Stimulated activated CD8-positive, alpha-beta memory T cell treated with anti-CD3 and anti-CD28 coated beads, Interleukin-2, amount 100 ng/mL, for 1 hour (primary cell): ENCODE measurements at places on chromosomes 7 and 10.

DNA sequence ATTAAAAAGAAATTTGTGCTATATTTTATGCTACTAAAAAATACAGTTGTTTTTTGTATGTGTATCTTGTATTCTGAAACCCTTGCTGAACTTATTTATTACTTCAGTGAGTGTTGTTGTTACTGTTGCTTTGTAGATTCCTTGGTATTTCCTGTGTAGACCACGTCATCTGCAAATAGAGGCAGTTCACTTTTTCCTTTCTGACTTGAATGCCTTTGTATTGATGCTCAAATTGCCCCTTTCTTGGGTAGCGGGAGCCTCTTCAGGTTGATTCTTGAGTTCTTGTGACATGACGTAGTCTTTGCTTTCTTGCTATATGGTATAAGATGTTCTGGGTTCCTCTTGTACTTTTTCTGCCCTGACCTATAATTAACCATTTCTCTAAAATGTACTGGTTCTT, 504.1 kb downstream of the SDK1 start:
- no peak for DNase-seq

DNA sequence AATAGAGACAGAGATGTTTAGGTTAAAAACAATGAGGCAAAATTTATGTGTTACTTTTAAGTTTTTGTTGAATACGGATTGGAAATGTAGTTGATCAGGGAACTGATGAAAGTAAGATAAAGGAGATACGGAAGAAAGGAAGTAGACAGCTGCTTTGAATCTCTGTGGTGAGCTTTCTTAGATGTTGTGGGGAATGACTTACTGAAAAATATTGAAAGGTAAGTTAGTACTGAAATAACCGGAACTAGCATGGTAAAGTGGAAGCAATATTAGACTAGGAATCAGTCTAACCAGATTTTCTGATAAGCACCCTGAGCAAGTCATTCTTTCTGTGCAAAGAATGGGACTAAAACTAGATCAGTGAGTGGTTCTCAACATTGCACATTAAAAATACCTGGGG, 34.8 kb downstream of the LUC7L2 start:
- DNase-seq = no peak

DNA sequence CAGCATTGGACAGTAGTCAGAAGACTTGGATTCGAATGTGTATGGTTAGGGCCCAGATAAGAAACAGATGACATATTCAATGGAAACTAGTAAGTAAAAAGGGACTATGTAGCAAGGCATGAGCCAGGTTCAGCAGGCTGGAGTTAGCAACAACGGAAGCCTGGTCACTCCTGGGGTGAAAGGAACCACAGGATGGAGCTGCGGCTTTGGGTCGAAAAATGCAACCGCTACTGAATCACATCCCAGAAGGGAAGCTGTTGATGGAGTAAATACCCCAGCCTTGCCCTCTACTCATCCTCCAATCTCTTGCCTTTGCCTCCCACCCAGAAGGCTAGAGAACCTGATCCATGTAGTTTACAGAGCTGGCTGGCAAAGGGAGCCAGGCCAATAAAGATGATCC, 37.5 kb upstream of the EGR2 start:
- peak; percentile 3 for DNase-seq

- DNase-seq = no peak
These were observed 39.6 kb upstream of the INHBA start for GRCh38 chr7:41742401-41743020.

DNA sequence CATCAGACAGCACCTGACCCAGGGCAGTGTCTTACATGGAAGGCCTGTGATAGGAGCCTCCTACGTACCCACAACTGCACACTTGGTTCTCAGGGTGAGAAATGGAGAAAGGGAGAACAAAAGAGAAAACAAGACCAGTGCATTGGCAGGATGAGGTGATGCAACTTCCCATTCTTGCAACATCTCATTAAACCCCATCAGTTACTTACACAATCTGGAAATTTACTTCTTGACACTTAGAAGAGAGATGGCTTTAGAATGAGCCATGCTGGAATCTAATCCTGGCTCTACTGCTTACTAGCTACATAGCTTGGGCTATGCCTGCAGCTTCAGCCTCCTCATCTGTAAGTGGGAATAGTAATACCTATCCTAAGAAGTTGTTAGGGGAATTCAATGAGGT, 391.7 kb downstream of the KCNMA1 start:
- DNase-seq = no peak

GRCh38 chr7:34260279-34260678, 354.9 kb downstream of the BMPER start:
- no peak for DNase-seq

DNA sequence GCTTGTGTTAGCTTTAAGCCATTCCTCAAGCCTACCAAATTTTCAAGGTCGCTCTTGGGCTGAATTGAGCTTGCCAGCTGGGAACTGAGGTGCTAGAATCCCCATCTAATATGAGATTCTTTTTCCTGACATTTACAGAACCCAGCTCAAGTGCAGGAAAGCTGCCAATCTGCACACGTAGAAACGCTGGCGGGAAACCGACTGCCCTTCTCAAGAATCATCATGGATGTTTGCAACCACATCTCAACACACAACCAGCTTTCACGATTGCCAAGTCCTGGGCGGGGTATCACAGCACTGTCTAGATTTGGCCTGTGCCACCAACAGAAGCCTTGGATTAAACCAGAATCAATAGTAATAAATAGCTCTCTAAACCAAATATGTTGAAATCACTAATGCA, 203.7 kb downstream of the DIP2C start:
- no peak for DNase-seq
